ENCODE measurements at places on chromosomes 11 and 22.

DNA sequence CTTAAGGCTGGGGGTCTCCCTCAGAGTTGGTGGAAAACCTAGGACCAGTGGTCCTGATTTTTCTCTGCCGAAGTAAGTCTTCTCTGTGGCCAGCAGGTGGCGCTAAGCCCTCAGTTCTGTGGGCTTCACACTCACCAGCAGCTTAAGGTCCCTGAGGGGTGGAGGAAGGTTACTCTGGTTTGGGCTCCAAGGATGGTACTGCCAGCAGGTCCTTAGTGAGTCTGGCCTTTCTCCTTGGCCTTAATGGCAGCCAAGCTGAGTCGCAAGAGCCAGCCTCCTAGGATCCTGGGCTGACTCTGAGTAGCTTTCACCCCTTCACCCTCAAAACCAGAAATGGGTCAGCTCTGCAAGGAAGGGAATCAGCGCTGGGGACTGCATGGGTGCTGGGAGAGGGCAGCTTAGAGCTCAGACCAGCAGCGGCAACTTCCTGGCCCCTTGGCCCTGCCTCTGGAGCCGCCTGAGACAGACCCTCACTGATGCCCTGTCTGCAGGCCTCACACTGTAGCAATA, 4.4 kb downstream of the KCNJ11 start:
- DNase-seq = peak; percentile 58

DNA sequence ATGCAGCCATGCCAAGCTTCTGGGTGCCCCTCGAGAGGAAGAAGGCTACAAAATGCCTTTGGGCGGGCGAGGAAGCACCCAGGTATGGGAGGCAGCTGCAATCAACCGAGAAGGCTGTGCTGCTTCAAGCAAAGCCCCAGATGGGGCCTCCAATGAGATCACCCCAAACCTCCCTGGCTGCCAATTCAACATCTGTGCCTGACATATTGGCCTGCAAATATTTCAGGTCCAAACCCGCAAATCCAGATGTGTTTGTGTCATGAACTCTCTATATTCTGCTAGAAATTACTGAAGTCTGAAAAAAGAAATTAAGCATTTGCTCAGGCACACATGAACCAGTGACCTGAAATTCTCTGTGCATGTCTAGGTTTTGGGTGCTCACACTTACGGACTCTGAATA, 78.8 kb upstream of the RCN1 start:
- no peak for DNase-seq

DNA sequence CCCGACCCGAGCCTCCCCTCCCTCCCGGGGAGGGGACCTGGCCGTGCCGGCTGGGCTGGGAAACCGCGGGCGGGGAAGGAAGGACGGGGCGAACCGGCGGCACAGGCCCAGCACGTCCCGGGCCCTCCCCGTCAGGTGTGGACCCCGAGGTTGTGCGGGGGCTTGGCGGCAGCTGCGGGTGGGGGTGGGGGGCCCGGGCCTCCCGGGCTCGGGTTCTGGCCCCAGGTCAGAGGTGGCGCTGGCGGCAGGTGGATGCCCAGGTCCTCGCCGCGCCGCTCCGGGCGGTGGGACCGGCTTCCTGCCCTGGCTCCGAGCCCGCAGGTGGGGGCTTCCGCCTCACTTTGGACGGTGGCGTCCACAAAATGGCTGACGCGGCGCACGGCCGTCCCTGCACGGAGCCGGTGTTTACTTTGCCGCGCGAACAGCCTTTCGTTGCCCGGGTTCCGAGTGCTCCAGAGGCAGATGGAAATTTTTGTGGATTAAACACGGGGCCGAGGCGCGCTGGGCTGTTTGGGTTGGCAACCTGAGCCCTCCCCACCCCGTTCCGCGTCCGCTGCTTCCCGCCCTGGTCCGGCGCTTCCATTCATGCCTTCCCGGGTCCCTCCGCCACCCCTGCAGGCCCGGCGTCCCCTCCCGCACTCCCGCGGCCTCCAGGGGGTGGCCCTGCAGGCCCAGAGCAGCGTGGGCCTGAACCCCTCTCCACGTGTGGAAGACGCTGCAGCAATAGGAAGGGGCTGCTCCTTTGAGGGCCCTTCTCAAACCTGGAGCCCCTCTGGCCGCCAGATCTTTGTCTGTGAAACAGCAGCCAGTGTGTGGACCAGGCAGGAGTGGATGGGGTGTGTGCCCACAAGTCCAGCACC, 92.0 kb upstream of the KCNQ1OT1 start:
- DNase-seq = no peak

- DNase-seq = peak; percentile 41
Observed at GRCh38 chr11:9982796-9983579, 311.0 kb downstream of the SBF2 start.

DNA sequence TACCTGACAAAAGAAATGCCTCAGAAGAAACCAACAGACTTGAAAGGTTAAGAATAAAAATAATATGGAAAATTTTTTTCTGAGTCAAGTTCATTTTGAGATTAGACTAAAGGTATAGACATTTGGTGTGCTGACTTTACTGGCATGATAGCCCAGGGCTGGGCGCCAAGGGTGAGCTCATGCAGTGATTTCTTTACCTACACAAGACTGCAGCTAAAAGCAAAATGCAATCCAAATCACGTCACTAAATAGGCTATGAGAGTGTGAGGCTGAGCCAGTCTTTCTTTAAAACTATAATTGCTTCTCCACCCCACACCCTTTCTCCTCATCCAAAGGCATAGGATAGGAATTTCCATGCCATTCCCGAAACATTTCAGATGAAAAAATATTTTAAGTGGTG, 196.5 kb downstream of the FAM76B start:
- DNase-seq = no peak

DNA sequence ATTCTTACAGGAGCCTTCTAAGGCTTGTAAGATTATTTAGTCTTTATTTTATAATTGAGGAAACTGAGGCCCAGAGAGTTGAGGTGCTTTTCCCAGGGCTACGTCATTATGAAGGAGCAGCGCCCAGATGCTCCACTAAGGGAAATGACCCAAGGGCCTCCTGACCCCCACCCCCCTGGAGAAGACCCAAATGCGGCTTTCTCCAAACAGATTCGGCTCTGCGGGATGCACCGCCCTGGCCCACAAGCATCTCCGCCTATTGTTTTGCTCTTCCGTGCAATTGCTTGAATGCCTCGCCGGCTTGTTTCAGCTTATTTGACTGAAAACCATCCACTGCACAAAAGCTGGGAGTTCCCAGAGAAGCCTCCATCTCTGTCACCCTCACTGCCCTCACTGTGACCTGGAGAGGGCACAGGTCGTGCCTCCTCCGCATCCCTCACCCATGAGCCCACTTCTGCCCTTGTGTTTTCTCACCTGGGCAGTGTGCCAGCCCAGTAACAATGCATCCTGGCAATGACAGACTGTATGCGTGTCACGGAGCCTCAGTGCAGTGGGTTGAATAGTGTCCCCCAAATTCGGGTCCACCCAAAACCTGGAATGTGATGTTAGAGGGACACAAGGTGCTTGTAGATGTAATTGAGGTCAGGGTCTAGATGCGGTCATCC, 790.2 kb downstream of the TBC1D22A start:
- DNase-seq = no peak

GRCh38 chr11:64316672-64317324, 561 bp downstream of the TRMT112 start:
- no peak for DNase-seq
